ENCODE measurements at places on chromosomes 6 and 20. TPM values are rescaled to one million over a fixed set of nuclear protein-coding genes. Genes with fewer than 3 reads are reported as not detected.

The PTK6 gene
- total RNA-seq: not detected

The PKIB gene
- 0.81 TPM for total RNA-seq

The IRF4 gene
- total RNA-seq: 1.8 TPM

The CSE1L gene
- 31.3 TPM for total RNA-seq

The DUSP15 gene
- total RNA-seq: 5.6 TPM

The FRS3 gene
- total RNA-seq: 3.2 TPM

The TMC2 gene
- not detected for total RNA-seq

The SLA2 gene
- total RNA-seq: 1.1 TPM

The NTSR1 gene
- total RNA-seq: not detected

The OPRM1 gene
- total RNA-seq: not detected

The ECT2L gene
- total RNA-seq: not detected

The PROKR2 gene
- total RNA-seq: not detected

The POPDC3 gene
- total RNA-seq: not detected

The SPATS1 gene
- total RNA-seq: not detected

The USP49 gene
- 3.3 TPM for total RNA-seq

The SCUBE3 gene
- 101 TPM for total RNA-seq

The SERINC3 gene
- total RNA-seq: 98.9 TPM
